ENCODE measurements at places on chromosomes 3 and 15.

DNA sequence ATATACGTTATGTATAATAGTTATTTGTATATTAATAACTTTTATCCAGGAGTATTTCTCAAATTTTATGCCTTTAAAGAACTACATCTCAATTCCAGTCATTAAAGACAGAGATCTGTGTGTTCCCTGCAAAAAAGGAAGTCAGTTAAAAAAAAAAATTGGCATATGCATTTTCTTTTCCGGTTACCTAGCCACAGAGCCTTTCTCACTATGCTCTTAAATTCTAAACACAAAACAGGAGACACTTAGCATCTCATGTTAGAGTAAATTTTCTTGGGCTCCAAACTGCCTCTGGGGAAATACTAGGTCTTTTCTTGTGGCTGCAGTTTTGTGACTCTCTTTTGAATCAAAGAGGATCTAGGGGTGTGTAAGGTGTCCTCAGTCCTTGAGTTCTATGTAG lies 105.9 kb downstream of the KCNH8 start:
- DNase-seq: no peak

DNA sequence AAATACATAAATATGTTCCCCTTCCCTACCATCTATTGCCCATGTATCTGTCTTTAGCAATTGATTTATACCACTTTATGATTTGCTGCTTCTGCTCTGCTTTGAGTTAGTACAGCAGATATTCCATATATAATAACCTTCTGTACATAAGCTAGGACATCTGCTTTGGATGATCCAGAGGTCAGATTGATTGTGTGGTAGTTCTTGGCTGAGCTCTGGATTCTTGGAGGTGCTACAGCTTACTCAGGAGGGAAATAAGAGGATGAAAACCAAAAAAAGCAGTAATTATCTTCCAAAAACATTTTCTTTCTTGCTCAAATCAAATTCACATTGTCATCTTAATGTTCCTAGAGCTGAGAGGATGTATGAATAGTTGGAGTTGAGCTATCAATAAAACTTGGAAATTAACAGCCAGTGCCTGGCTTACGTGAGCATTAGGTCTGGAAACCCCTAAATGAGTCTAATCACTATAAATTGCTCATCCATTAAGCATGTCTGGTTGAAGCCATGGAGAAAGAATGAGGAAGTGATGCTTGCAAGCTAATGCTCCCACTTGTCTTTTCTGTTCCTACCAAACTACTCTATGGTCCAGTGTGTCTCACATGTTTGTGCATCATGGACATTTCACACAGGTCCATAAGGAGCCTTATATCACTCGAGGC lies 36.3 kb upstream of the TMEM42 start:
- DNase-seq: no peak

DNA sequence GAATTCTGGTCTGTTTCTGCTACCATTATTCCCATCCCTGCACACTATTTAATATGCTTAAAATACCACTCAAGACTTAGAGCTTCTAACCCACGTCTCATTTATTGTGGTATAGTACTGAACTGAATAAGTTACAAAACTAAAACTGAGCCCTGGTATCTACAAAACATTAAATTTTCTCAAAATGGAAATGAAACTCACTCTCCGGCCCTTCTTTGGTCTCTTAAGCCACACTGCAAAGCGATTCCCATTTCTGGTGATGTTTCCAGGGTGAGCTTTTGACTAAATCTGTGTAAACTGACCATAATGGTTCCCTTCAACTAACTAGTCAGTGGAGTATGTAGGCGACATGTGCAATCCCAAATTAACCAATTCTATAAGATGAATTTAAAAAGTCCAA lies 18.6 kb downstream of the KPNA4 start:
- no peak for DNase-seq

- DNase-seq: no peak
These were observed 61.5 kb downstream of the SLC6A1 start for GRCh38 chr3:11053926-11054503.

DNA sequence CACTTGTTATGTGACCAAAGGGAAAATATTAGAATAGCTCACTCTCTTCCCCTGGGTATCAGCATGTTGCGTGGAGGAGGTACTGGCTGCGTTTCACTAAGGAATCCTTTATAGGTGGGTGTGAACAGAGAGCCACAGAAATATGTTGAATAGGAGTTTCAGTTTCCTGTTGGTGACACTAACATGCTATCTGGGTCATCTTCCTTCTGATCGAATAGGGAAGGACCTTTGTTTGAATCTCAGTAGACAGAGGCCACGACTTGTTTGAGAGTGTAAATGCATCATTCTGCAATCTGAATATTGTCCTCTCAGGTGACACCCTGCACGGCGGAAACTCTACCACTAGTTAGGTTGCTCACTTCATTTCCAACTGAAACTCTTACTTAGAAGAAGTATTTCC lies 157.9 kb upstream of the SLC2A2 start:
- DNase-seq: no peak

GRCh38 chr3:10551821-10552630 lies 46.6 kb upstream of the ATP2B2 start:
- DNase-seq: peak; percentile 23

DNA sequence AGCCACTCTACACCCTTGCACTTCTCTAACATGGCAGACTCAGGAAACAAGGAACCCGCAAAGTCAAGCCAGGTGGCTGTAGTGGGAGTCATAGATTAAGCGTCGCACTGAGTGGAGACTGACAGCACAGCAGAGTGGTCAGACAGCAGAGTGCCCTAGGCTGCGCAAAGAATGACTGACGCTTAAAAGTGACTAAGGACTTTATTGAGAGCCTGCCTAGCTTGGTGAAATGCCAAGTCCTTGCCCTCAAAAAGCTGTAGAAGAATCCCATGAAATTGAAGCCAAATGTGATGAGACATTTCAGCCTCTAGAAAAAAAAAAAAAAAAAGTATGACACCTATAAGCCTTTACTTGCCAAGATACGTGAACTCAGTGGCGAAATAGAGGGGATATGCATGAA lies 30.2 kb downstream of the NCEH1 start:
- DNase-seq: no peak

DNA sequence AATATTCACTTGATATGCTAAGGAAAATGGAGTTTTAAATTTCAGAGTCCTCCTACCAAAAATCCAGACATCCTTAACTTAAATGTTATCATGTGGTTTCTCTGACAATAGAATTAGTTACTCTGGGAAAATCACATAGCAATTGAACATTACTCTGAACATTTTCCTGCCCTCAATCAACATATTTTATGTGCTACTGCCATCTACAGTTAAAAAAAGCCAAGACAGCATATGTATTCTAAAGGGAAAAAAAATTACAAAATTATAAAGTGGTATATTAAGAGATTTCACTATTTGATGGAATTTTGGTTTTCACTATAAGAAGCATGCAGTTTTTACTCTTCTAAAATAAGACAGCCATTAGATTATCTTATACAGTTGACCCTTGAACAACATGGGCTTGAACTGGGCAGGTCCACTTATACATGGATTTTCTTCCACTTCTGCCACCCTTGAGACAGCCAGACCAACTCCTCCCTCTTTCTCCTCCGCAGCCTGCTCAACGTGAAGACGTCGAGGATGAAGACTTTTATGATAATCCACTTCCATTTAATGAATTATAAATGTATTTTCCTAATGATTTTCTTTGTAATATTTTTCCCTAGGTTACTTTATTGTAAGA lies 122.3 kb downstream of the ATP1B3 start:
- peak; percentile 20 for DNase-seq
